ENCODE measurements at places on chromosomes 2 and 18.

DNA sequence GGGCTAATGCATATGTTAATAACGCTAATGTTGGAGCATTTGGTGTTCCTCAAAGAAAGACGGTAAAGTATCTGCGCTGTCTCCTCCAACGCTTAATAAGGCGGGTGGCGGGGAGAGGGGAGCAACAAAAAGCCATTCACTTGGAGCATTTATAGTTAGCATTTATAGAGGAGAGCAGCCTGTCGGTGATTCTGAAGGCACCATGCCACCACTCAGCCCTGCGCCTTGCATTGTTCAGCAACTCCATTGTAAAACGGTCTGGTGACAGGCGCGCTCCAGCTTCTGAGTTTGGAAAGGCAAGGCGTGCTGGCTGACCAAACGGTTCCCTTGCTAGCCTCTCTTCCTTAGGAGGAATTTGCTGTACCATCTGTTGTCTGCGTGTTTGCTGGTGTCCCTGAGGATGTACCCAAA lies 83.9 kb downstream of the LYPD1 start:
- DNase-seq, result no peak

- no peak for DNase-seq
Measured at GRCh38 chr18:71405169-71405809, 1116.4 kb downstream of the SOCS6 start.

- no peak for DNase-seq
Measured at GRCh38 chr2:190589008-190589407, 54.5 kb upstream of the NEMP2 start.

GRCh38 chr2:223081789-223082188 lies 29.8 kb downstream of the KCNE4 start:
- no peak for DNase-seq

- no peak for DNase-seq
Measured at GRCh38 chr18:25239581-25240419, 112.2 kb downstream of the ZNF521 start.

DNA sequence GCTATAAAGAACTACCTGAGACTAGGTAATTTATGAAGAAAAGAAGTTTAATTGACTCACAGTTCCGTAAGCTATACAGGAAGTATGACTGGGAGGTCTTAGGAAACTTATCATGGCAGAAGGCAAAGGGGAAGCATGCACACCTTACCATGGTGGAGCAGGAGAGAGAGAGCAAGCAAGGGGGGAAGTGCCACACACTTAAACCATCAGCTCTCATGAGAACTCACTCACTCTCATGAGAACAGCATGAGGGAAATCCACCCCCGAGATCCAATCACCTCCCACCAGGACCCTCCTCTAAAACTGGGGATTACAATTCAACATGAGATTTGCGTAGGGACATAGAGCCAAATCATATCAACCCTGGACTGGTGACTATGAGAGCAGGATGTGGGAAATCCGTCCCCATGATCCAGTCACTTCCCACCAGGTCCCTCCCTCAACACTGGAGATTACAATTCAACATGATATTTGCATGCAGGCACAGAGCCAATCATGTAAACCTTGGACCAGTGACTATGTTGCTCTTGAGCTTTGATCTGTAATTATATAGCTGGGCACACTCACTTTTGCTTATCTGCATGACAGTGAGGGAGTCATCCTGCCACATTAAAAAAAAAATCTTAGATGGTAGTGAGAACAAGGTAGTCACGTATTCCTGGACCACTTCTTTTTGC lies 12.9 kb downstream of the ADAM23 start:
- DNase-seq, result no peak

DNA sequence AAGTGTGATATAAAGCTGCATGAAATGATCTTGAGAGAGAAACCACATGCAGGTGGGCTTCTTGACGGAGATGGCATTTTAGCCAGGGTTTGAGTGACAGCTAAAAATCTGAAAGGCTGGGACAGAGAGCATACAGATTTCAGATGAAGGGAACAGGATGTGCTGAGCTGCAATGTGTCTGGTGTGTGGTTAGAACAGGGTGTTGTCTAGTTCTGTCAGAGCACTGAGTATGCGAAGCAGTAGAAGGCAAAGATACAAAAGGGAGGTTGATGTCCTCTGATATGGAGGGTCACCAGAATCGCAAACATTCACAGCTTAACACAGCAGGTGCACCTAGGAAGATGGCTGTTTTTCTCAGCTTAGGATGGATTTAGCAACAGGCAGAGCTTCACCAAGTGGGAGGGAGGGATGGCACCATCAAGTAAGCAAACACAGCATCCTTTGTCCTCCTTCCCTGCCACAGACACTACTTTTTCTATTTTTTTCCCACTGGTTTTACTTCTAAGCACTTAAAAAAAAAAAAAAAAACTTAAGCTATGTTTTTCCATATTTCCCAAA lies 182.5 kb downstream of the TMX3 start:
- no peak for DNase-seq

- DNase-seq, result no peak
Measured at GRCh38 chr2:96617012-96617411, 21.1 kb downstream of the KANSL3 start.

DNA sequence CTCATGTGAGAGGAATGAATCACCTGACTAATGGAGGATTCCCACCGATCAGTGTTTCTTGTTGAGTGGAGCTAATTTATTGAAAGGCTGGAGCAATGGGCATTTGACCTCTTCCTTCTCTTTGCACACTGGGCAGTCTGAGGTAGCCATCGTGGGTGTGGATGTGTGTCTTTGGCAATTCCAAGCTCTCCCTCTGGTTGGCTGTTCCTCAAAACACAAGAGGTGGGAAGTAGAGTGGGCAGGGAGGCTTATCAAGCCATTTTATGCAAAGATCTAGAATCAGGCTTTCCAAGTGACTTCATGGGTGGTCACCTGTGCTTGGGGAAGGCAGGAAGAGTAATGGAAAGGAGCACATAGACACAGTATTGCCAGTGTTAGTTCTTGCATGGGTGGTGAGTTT lies 154.8 kb downstream of the INSIG2 start:
- no peak for DNase-seq

DNA sequence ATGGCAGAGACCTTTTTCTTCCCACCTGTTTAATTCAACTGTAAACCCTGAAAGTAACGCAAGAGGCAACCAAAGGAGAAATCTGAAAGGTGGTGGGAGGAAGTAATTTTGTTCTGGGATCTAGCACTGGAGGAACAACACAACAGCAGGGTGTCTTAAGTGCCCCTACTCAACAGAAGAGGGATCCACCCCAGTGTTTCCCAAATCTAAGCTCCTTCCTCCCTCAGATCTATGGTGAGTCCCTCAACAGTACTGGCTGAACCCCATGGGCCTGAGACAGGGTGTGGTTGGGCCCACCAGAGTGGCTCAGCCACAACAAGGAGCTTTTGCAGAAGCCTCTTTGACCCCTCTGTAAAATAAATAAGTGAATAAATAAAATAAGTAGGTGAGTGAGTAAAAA lies 790.3 kb downstream of the ERBB4 start:
- no peak for DNase-seq

- DNase-seq, result no peak
Measured at GRCh38 chr2:98743835-98744234, 12.9 kb upstream of the MGAT4A start.

DNA sequence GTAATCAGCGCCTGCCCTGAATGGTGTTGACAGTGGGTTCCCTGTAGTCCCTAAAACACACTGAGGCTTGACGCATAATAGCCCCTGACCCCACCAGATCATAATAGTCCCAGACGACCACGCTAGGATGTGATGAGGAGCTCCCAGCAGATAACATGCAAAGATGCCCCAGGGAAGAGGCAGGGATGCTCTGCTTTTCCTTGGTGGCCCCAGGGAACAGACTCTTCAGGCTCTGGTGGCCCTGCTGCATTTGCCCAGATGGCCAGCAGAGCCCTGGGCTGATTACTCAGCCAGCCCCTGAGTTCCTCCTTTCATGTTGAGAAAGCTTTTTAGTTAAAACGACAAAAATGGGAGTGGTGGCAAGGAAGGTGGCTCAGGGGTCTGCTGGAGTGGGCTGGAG lies 5.9 kb upstream of the NCKAP5 start:
- no peak for DNase-seq

- no peak for DNase-seq
Measured at GRCh38 chr2:207256476-207257207, 90.9 kb upstream of the KLF7 start.

DNA sequence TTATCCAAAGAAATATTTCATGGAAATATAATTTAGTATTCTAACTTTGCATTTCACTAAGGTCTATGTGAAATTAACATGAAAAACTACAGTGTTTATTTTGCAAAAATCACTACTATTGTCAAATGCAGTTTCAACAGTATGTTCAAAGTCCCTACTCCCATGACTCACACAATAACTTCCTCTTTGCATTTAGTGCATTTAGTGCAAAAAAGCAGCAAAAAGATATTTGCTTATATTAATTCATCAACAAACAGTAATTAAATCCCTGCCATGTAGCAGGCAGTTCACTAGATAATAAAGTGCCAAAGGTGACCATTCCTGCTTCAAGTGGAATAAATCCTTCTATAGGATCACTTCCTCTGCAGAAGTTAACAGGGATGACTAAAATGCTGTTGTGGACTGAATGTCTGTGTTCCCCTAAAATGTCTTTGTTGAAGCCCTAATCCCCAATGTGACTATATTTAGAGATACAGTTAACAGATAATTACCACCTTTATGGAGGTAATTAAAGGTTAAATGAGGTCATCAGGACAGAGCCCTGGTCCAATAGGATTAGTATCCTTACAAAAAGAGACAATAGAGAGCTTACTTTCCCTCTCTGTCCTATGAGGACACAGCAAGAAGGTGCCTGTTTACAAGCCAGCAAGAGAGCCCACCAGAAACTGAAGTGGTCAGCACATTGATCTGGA lies 61.7 kb downstream of the STK39 start:
- DNase-seq, result no peak

DNA sequence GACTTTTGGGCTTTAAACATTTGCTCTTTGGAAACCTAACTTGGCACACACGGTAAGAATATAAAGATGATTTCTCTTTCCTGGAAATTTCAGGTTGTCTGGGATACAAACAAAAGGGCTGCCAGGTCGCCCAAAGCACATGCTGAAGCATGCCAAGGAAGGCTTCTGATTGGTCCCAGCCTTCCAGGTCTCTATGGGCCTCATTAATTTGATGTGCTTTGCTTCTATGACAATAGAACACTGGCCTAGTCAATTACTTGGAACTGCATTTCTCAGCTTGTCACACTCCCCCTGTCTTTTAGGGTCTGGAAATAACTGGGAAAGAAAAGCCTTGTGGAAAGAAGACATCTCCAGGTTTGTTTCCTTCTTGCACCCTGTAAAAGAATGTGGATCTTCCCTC lies 228.9 kb downstream of the ADCYAP1 start:
- no peak for DNase-seq

DNA sequence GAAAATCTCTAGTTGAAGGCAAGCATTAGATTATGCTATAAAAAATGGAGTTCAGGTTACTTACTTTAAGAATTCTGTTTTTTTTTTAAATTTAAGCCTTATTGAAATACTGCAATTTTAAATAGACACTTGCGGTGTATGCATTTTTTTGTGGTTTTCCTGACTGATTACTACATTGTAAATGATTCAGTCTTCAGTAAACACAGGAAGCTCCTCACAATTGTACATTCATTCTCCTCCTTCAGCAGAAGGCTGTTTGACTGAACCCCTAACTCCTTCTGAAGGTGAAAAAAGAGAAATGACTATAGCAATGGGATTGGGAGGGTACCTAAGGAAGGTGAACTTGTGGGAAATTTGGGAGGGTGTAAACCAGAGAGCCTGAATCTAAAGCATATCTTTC lies 136.1 kb downstream of the GCA start:
- no peak for DNase-seq

DNA sequence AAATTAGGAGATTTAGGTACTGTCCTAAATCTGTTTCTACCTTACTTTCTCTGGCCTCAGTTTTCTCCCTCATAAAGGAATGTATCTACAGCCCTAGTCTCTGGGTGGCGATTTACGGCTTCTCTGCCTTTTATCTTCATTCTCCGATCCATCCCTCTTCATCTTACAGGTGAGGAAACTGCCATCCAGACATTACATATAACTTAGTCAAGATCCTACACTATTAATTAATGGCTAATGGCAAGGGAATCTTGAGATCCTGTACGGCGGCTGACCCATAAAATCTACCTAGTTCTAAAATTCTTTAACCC lies 386 bp upstream of the YIPF4 start:
- no peak for DNase-seq

DNA sequence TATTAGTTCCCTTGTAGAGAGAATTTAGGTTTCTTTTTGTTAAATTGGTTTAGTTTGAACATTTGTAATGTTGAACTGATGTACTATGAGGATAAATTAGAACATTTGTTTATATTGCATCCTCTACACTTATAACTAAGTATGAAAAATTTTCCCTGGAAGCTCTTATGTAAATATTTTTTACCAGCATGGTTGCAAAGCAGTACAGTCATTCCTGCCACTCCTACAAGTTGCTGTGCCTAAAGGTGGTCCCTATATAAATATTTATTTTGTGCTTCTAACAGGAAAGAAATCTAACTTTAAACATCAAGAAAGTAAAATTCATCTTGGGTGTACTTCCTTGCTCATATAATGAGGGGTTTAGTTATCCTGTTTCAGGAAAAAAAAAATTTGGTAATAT lies 14.2 kb downstream of the TWSG1 start:
- DNase-seq, result no peak

GRCh38 chr2:29276151-29276550 lies 160.9 kb downstream of the CLIP4 start:
- DNase-seq, result no peak

GRCh38 chr2:159573846-159574606 lies 42.3 kb downstream of the BAZ2B start:
- no peak for DNase-seq

DNA sequence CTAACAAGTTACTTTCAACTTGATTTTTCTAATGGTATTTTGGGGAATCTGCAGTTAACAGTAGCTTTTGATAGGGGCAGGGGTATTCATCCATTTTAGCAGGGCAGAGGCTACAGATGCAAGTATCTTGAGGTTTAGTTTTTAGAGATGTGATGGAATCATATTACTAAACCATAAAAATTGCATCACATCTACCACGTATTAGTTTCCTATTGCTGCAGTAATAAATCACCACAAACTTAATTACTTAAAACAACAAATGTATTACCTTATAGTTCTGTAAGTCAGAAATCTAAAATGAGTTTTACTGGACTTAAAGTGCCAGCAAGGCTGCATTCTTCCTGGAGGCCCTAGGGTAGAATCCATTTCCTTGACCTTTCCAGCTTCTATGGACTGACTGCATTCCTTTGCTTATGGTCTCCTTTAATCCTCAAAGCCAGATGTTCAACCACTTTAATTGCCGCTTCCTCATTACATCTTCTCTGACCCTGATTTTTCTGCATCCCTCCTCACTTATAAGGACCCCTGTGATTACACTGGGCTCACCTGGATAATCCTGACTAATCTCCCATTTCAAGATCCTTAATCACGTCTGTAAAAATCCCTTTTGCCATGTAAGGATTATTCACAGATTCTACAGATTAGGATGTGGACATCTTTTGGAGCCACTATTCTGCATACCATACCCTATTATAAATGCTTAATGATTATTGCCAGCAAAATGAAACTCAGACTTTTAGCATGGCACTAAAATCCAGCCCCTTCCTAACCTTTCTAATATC lies 21.9 kb upstream of the EXOC6B start:
- DNase-seq, result no peak

- DNase-seq, result no peak
Measured at GRCh38 chr2:220315098-220315823, 687.8 kb downstream of the SLC4A3 start.

- no peak for DNase-seq
Measured at GRCh38 chr2:212709280-212709679, 170.7 kb upstream of the ERBB4 start.

- DNase-seq, result no peak
Measured at GRCh38 chr2:86003967-86004366, 101.7 kb downstream of the POLR1A start.
